Activated CD8-positive, alpha-beta memory T cell treated with anti-CD3 and anti-CD28 coated beads, Interleukin-2, amount 10 ng/mL, durations not matched to agents 7 days and 5 days (primary cell): ENCODE measurements at places on chromosomes 7 and 10. TPM values are rescaled to one million over a fixed set of nuclear protein-coding genes. Genes with fewer than 3 reads are reported as not detected.

- no peak for DNase-seq
These were observed 5.7 kb downstream of the NOS3 start for GRCh38 chr7:150996376-150997074.

Gene CPA2
- total RNA-seq, result not detected

DNA sequence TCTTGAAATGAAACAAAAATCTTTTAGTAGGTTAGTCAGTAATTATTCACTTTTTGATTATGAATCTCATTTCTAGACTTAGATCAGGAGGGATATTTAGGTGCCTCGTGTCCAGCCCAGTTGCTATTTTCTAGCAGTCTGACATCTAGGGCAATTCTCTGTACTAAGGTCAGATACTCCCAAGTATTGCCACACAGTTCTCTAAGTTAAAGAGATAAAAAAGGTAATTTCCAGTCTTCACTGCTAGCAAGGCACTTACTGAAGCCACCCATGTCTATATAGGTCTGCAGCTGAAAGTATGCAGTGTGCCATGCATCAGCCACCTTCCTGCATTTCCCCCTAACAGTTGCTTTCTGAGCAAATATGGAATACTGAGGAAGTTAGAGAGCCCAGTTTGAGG lies 83.4 kb downstream of the PON1 start:
- no peak for DNase-seq

GRCh38 chr10:18216482-18216881 lies 76.3 kb downstream of the CACNB2 start:
- no peak for DNase-seq

Gene KCND2
- not detected for total RNA-seq

GRCh38 chr7:26699766-26700165 lies 164.6 kb downstream of the SKAP2 start:
- DNase-seq, result no peak

DNA sequence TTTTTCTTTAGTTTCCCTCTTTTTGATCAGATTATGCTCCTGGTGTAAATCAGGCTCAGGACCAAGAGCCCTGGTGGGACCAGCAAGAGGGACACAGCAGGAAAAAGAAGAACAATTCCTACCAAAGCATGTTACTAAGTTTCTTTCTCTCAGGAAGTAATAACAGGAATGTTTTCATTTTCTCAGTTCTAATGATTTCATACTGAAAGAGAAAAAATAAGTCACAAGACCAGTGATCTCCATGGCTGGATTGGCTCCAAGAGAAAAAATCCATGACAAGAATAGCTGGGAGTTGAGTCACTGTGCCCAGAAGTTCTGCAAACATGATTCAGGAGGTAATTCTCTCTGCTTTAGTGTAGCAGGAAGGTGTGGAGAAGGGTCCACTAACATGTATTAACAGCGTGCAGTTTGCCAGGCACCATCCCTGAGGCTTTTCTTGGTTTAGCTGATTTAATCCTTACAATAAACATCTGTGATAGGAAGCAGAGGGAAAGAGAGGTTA lies 23.8 kb upstream of the IFIT2 start:
- DNase-seq, result no peak

- no peak for DNase-seq
These were observed 92.1 kb upstream of the FGFR2 start for GRCh38 chr10:121690152-121690848.

DNA sequence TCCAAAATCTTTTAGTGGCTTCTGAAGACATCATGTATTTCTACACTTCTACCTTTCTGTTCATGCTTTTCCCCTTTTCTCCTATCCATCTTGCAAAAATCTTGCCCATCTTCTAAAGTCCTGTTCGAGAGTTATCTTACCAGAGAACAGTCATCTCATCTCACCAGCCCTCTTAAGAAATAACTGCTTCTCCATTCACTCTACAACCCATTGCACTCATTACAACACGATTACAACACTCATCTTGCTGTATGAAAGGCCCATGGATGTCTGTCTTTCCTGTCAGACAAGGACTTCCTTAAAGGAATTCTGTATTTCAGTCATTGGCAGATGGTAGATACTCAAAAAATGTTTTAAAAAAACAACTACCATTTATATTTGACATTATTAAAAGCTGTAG lies 30.8 kb downstream of the ZNF438 start:
- no peak for DNase-seq

Gene CXCL12
- total RNA-seq, result not detected

- DNase-seq, result no peak
These were observed 114.2 kb downstream of the RNF133 start for GRCh38 chr7:122584676-122585251.

Gene STK32C
- 15.9 TPM for total RNA-seq

- DNase-seq, result no peak
These were observed 53.2 kb upstream of the FAM20C start for GRCh38 chr7:139131-139530.

DNA sequence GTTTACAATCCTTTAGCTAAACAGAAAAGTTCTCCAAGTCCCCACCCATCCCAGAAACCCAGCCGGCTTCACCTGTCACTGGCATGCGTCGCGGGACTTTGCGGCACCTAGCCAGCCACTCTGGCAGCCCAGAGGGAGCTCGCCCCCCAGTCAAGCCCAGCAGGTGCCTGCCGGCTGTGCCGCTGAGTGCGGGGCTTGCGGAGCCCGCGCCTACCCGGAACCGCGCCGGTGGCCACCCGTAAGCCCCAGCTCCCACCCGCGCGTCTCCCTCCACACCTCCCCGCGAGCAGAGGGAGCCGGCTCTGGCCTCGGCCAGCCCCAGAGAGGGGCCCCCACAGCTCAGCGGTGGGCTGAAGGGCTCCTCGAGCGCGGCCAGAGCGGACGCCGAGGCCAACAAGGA lies 446.1 kb downstream of the GRM8 start:
- no peak for DNase-seq

DNA sequence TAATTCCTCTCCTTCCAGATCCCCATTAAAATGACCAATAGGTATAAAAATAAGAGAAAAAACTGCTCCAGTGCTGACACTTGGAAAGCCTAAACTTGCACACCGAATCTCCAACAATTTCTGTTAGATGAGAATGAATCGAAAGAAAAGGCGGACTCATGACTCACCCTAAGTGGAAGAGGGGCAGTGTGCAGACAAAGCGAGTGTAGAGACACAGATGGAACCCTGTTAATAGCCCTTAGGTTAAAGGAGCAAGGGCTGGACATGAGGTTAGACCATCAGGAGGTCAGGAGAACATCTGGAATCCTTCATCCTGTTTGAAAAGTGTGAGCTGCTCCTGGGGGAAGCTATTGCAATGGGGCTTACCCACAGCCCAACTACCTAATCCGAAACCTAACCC lies 103.4 kb upstream of the GLI3 start:
- DNase-seq, result no peak

- DNase-seq, result no peak
These were observed 5.8 kb downstream of the TBRG4 start for GRCh38 chr7:45105588-45106188.

DNA sequence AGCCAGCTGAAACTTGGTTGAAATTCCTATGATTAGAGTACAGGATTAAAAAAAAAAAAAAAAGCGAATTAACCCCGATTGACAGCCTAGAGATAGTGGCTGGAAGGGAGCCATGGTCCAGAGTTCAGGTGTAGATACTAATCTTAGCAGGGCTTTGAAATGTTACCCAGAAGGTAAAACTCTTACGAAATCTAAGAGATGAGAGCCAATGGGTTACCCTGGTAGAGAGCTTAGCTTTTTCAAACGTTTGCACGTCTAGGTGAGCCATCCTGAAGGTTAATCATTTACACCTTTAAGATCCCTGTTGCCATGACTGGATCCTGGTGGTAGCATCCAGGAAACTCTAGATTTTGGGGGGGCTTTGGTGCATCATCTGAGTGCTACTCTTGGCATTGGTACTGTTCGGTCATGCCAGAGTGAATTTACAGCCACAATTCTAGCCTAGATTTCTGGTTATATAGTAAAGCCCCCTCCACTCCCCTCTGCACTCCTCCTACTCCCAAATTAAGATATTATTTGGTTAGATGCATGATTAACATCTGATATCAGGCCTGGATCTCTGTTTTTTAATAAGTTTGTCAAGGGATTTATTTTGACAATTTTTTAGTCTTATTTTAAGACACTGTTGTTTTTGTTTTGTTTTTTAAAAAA lies 1.2 kb downstream of the AGFG2 start:
- DNase-seq, result no peak

GRCh38 chr10:4498711-4499251 lies 327.2 kb upstream of the AKR1E2 start:
- DNase-seq, result no peak

- DNase-seq, result no peak
These were observed 175.2 kb downstream of the CDK14 start for GRCh38 chr7:90771281-90771680.

DNA sequence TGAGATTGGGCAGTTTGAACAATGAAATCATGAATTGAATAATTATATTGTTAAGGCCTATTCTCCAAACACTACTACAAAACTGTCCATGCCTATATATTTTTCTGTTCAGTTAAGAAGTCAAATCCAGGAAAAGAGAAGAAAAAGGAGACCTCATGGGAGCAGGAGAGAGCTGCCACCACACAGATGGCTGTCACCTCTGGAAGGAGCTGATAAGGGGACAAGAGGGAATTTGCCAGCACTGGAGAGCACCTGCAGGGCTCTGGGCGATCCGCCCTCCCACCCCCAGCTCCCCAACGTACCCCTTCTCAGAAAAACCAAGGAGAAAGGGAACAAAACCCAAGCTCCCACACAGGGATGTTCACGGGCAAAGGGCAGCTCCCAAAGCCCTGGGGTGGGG lies 227.8 kb downstream of the TNS3 start:
- DNase-seq, result no peak

GRCh38 chr7:8261711-8262695 lies at the start of gene ICA1:
Gene ICA1 (minus strand): TSS chr7:8262167. CDS start chr7:8235926, 26,241 bp downstream.
- peak; percentile 46 for DNase-seq

Gene LBX1
- not detected for total RNA-seq

Gene DPP6
- not detected for total RNA-seq

DNA sequence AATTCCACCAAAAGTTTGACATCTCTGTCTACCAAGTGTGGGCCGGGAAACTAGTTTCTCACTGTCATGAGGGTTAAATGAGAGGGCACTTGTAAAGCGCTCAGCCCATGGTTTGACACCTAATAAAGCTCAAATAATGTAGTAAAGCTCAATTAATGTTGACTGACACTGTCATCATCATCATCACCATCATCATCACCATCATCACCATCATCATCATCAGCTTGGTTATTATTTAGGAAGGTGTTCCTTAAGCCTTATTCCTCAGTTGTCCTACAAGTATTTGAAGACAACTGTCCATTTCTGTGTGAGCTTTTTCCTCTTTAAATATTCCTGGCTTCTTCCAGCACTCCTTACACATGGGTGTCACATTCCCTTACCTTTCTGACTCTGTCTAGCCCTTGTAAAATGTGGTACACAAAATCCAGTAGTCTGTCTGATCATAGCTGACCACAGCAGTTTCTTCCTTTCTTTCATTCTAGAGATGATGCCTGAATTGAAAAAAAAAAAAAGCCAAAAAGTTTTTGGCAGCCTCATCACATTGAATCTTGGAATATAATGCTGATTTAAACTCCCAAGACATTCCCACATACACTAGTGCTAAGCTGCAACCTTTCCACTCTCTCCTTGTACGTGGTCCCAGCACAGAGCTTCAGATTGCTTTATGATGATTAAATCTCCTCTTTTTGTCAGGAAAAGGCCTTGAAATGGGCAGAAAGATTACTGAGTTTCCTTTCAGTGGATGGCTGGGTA lies 40.6 kb upstream of the SEPHS1 start:
- no peak for DNase-seq

GRCh38 chr7:101882005-101882421 lies 64.6 kb downstream of the CUX1 start:
- no peak for DNase-seq

DNA sequence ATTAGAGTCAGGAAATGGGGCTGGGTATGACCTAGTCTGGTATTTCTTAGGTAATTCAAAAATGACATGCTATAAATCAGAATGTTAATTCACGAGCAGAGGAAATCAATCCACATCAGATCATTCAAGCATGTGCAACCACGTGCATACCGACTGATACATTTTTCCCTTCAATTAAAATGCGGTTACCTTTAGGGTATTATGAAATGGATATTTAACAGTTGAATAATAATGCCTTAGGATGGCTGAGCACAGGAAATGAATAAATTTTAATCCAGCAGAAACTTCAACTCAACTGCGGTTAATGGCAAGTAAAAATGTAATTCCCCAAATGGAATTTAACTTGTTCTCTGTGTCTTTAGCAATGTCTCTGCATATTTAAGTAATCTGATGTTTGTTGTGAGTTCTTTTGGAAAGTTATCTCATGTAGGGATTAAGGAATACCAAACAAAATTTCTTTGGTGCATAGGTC lies 9.2 kb downstream of the CPA2 start:
- DNase-seq, result no peak

- DNase-seq, result no peak
These were observed 53.9 kb downstream of the VCL start for GRCh38 chr10:74051736-74052342.

Gene ANKRD30A
- not detected for total RNA-seq

Gene OR13A1
- not detected for total RNA-seq

Gene CLDN4
- 0.12 TPM for total RNA-seq
